CD4-positive, alpha-beta memory T cell (primary cell): ENCODE measurements at places on chromosomes 11 and 22.

DNA sequence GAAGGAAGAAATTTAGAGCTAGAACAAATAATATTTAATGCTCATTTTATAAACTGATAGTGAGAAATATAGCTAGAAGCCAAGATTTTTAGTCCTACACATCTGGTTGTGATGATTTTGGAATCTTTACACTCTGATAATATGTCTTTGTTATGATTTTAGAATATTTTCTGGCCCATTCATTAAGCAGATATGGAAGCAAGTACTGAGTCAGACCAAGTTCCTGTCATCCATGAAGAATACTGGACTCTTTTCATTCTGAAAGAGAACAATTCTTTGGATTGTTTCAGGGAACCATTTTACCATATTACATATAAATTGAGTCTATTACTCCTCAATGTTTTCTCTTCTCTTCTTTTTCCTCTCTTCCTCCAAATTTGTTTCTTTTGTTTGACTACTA, 227.4 kb downstream of the TMEM135 start:
- no peak overlapping the region for H3K4me3 ChIP-seq
- no peaks in the 10 kb centered on the region for H3K27me3 ChIP-seq
- no peaks in the 10 kb centered on the region for H3K36me3 ChIP-seq

DNA sequence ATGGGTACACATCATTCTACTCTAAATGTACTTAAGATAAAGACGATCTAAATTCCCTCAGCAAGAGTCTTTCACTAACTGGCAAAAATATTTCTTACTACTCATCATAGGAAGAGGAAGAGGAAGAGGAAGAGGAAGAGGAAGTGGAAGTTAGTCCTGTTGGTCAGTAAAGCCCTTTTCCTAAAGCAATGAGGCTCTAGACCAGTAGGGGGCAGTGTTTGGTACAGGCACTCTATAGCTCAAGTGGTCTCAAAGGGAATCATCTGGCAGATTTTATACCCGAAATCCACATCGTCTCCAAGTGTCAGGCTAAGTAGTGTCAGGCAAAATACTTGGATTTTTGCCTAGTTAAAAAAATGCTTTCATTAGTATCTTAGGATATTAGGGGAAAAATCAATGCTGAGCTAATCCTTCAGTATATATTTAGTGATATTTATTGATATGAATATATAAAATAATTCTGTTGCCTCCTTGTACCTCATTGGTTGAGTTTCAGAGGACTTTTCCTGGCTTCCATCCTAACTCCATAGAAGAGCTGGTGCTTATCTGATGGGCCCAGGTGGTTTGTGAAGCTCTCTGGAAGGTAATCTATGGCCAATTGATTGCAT, 7.7 kb downstream of the BLID start:
- DNase-seq: no peak
- H3K36me3 ChIP-seq: no peaks in the 10 kb centered on the region
- no peak overlapping the region for H3K4me3 ChIP-seq

- no peaks in the 10 kb centered on the region for H3K27me3 ChIP-seq
- no peak within 1 kb of the TSS for H3K4me3 ChIP-seq
- H3K27ac ChIP-seq: no peak within 1 kb of the TSS
- H3K36me3 ChIP-seq: no peaks in the 10 kb centered on the region
- H3K4me1 ChIP-seq: peaks cover 5% of the 10 kb centered on the region
- no peak for DNase-seq
Measured at GRCh38 chr11:93330446-93330984, at the start of gene DEUP1. DEUP1 (plus strand) TSS chr11:93330742; CDS start chr11:93332260, 1,518 bp downstream.

DNA sequence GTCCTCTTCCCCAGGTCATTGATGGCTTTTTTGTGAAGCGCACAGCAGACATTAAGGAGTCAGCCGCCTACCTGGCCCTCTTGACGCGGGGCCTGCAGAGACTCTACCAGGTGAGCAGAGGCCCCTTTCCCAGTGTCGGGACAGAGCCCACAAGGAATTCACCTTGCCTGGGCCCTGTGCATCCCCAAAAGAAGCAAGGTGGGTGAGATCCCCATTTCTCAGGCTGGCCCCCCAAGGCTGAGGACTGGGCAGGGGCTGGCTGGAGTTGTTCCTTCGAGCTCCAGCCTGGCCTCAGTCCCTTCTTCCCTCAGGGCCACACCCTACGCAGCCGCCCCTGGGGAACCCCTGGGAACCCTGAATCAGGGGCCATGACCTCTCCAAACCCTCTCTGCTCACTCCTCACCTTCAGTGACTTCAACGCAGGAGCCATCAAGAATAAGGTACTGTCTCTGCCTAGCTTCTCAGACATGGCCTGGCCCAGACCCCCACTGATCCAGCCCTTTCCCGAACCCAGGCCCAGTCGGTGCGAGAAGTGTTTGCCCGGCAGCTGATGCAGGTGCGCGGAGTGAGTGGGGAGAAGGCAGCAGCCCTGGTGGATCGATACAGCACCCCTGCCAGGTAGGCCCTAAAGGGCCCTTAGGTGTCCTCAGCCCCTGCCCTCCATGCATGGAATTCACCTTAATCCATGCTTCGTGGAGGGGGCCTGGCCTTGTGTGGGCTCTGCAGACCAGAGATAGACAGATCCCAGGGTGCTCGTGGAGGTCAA, 4.7 kb downstream of the MUS81 start:
- H3K36me3 ChIP-seq: peaks cover 45% of the 10 kb centered on the region
- H3K27ac ChIP-seq: no peak overlapping the region
- peaks cover 21% of the 10 kb centered on the region for H3K4me1 ChIP-seq
- DNase-seq: no peak
- H3K4me3 ChIP-seq: no peak overlapping the region

GRCh38 chr22:29977107-29977506, 94.1 kb downstream of the MTMR3 start:
- H3K36me3 ChIP-seq: peaks cover 5% of the 10 kb centered on the region
- no peaks in the 10 kb centered on the region for H3K4me1 ChIP-seq
- no peak for DNase-seq

DNA sequence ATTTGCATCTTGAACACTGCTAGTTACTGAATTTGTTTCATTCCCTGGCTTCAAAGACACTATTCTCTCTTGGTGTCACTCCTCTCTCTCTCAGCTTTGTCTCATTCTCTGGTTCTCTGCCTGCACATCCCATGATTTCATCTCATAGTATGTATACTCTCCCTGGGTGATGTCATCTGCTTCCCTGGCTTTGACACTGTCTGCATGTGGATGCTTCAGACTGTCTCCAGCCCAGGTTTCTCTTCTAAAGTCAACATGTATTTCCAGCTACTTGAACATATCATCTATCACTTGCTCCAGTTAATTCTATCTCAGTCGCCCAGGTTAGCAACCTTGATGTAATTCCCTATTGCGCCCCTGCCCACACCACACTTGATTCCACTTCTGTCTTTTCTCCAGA, 9.3 kb upstream of the ACAT1 start:
- no peaks in the 10 kb centered on the region for H3K4me1 ChIP-seq
- no peaks in the 10 kb centered on the region for H3K27me3 ChIP-seq
- DNase-seq: no peak
- H3K4me3 ChIP-seq: no peak overlapping the region

GRCh38 chr11:95877291-95877690, 46.6 kb downstream of the MTMR2 start:
- no peak overlapping the region for H3K4me3 ChIP-seq
- DNase-seq: no peak
- no peaks in the 10 kb centered on the region for H3K4me1 ChIP-seq
- no peaks in the 10 kb centered on the region for H3K36me3 ChIP-seq

GRCh38 chr11:13009476-13009920, 382 bp downstream of the RASSF10 start:
- no peak overlapping the region for H3K4me3 ChIP-seq
- no peaks in the 10 kb centered on the region for H3K36me3 ChIP-seq
- no peak overlapping the region for H3K27ac ChIP-seq
- H3K27me3 ChIP-seq: peaks cover 12% of the 10 kb centered on the region
- no peak for DNase-seq

- H3K4me1 ChIP-seq: no peaks in the 10 kb centered on the region
- H3K27me3 ChIP-seq: no peaks in the 10 kb centered on the region
- no peak overlapping the region for H3K27ac ChIP-seq
- no peaks in the 10 kb centered on the region for H3K36me3 ChIP-seq
- no peak overlapping the region for H3K4me3 ChIP-seq
Measured at GRCh38 chr11:60658409-60658808, 41.0 kb upstream of the MS4A8 start.

DNA sequence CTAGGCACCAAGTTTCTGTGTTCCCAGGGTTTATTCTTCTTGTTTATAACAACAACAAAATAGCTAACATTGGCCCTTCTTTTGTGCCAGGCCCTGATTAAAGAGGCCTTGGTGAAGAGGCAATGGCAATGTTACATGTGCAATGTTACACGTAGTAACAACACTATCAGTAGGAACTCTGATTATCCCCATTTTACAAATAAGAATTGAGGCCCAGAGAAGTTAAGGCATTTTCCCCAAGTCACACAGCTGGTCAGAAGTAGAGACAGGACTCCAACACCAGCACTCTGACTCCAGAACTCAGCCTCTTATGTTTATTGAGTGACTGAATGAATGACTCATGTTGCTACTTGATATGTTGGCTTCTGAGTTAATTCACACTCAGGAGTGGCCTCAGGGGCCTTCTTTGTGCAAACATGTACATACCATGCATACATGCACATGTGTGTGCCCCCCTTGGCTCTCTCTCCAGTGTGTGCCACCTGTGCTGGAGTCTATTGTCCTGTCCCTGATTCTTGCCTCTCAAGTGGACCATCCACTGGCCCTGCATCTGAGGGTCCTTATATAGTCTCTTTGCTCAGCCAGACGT, 98.4 kb downstream of the TP53I11 start:
- DNase-seq: no peak
- no peaks in the 10 kb centered on the region for H3K4me1 ChIP-seq
- no peak overlapping the region for H3K4me3 ChIP-seq
- no peaks in the 10 kb centered on the region for H3K36me3 ChIP-seq

GRCh38 chr11:2833716-2834502, 51.7 kb downstream of the CDKN1C start:
- no peak overlapping the region for H3K4me3 ChIP-seq
- no peaks in the 10 kb centered on the region for H3K27me3 ChIP-seq

GRCh38 chr22:50723991-50724390, 14.0 kb upstream of the ACR start:
- no peaks in the 10 kb centered on the region for H3K4me1 ChIP-seq
- no peaks in the 10 kb centered on the region for H3K27me3 ChIP-seq
- no peak overlapping the region for H3K27ac ChIP-seq
- H3K36me3 ChIP-seq: no peaks in the 10 kb centered on the region

- DNase-seq: no peak
- H3K27me3 ChIP-seq: no peaks in the 10 kb centered on the region
- no peaks in the 10 kb centered on the region for H3K4me1 ChIP-seq
- no peak overlapping the region for H3K27ac ChIP-seq
Measured at GRCh38 chr22:24390576-24390975, 36.8 kb upstream of the ADORA2A start.

GRCh38 chr11:117946842-117947526, 17.8 kb upstream of the TMPRSS13 start:
- H3K4me3 ChIP-seq: no peak overlapping the region
- H3K36me3 ChIP-seq: no peaks in the 10 kb centered on the region
- no peak overlapping the region for H3K27ac ChIP-seq
- H3K4me1 ChIP-seq: peaks cover 73% of the 10 kb centered on the region
- peak; percentile 74 for DNase-seq

- no peak for DNase-seq
- H3K4me1 ChIP-seq: no peaks in the 10 kb centered on the region
- no peak overlapping the region for H3K4me3 ChIP-seq
- H3K27me3 ChIP-seq: no peaks in the 10 kb centered on the region
- H3K36me3 ChIP-seq: no peaks in the 10 kb centered on the region
Measured at GRCh38 chr11:81449588-81450156, 1284.0 kb downstream of the FAM181B start.

GRCh38 chr11:66851698-66852465, 5.0 kb upstream of the LRFN4 start:
- no peak overlapping the region for H3K4me3 ChIP-seq
- H3K4me1 ChIP-seq: peaks cover 6% of the 10 kb centered on the region
- no peaks in the 10 kb centered on the region for H3K36me3 ChIP-seq
- no peaks in the 10 kb centered on the region for H3K27me3 ChIP-seq
- DNase-seq: no peak
- H3K27ac ChIP-seq: no peak overlapping the region

DNA sequence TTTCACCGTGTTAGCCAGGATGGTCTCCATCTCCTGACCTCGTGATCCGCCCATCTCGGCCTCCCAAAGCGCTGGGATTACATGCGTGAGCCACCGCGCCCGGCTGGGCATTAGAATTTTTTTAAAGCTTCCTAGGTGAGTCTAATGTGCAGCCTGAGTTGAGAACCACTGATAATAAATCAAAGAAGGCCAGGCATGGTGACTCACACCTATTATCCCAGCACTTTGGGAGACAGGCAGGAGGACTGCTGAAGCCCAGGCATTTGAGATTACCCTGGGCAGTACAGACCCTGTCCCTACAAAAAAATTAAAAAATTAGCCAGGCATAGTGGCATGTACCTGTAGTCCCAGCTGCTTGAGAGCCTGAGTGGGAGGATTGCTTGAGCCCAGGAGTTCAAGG, 13.7 kb downstream of the MEI1 start:
- no peak overlapping the region for H3K27ac ChIP-seq
- no peak overlapping the region for H3K4me3 ChIP-seq
- H3K4me1 ChIP-seq: no peaks in the 10 kb centered on the region
- DNase-seq: no peak
- no peaks in the 10 kb centered on the region for H3K36me3 ChIP-seq
- H3K27me3 ChIP-seq: no peaks in the 10 kb centered on the region

DNA sequence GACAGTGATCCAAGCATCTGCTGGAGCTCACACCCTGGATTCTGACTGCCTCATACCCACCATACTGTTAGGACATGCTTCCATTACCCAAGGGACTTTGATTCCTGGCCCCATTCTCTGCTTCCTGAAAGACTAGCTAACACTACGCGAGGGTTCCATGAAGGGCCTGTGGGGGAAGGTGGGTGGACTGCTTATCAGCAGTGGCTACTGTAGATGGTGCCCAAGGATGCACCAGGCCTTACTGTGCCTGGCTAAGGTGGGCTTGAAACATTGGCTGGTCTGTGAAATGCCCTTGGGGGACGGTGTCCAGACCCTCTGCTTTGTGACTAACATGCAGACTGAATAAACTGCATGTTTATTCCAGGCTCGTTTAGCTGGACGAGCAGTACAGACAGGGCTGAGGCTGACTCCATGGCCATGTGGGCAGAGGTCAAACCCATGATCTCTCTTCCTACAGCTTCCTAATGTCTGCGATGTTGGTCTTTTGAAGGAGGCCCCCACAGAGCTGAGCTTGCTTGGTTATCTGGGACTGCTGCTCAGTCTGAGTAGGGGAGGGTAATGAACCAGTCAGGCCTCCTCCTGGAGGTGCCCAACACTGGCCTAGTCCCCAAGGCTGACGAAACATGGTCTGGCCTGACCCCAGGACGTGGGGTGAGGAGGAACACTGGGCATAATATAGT, 48.3 kb upstream of the PHOX2A start:
- H3K36me3 ChIP-seq: peaks cover 6% of the 10 kb centered on the region
- no peak overlapping the region for H3K27ac ChIP-seq
- H3K4me1 ChIP-seq: no peaks in the 10 kb centered on the region
- no peak overlapping the region for H3K4me3 ChIP-seq
- no peak for DNase-seq

- H3K4me3 ChIP-seq: no peak overlapping the region
- H3K4me1 ChIP-seq: no peaks in the 10 kb centered on the region
- no peaks in the 10 kb centered on the region for H3K36me3 ChIP-seq
- DNase-seq: peak; percentile 33
- no peaks in the 10 kb centered on the region for H3K27me3 ChIP-seq
- no peak overlapping the region for H3K27ac ChIP-seq
Measured at GRCh38 chr11:115324581-115325432, 179.4 kb downstream of the CADM1 start.
